ENCODE measurements at places on chromosomes 7 and 10.

DNA sequence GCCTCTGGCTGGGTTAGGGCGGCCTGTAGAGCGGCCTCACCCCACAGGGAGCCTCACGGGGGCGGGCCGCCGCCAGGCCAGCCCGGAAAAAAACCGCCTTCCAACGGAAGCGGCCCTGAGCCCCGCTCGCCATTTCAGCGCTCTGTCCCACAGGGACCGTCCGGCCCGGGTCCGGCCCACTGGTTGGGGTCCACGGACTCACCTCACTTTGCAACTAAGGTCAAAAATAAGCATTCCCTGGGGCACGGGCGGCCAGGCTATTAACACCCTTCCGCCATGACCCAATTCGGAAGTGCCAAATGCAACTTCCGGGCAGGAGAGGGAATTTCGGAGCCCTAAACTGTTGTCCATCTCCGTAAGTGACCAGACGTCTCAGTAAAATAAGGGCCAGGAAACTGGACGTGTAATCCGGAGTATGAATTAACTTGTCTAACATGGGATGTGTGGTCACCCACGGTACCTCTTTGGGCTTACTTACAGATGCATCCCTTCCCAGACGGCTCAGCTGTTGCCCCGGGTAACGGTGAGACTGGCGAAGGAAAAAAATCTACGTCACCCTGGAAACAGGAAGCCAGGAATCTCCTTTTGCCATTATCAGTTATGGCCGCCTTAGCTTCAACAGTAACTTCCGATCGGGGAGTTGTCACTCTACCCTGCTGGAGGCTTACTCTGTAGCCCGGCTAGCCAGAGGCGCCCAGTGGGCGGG is at the start of gene BBIP1:
Gene BBIP1, minus strand, starts transcription at position 538 of the 706 bp plus-strand sequence. CDS start 1,023 bp downstream, outside the sequence.
- peak; percentile 100 for DNase-seq

- no peak for DNase-seq
These were observed 246.9 kb upstream of the GLI3 start for GRCh38 chr7:42483886-42484285.

DNA sequence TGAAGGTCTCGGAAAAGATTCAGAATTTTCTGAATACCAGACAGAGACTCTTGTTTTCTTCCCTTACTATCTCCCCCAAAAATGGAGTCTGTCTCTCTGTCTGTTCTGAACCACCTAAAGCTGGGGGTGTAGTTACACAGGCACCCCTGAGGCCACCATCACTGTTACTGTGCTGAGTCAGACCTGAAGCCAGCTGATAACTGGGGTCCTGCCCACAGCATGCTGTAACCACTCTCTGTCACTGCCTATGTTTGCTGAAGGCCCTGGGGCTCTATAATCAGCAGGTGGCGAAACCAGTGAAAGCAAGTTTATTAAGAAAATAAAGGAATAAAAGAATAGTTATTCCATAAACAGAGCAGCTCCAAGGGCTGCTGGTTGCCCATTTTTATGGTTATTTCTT is 575.2 kb upstream of the POT1 start:
- no peak for DNase-seq

GRCh38 chr7:140623980-140624379 is 16.6 kb downstream of the DENND2A start:
- no peak for DNase-seq

DNA sequence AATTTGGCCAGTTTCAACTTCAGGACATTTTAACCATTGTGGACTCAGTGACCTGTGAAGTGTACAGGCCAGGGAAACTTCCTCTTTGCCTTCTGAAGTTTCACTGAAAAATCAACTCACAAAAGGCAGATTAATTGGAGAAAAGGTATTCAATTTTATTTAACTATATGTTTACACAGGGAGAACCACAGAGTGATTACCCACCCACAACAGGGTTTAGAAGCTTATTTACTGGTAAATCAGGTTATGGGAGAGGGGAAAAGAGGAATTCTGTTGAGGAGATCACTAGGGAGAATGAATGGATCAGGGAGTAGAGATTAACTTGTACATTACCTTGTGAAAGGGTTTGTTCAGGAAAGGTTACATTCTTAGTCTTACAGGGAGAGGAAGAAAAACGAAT is 1.7 kb upstream of the AKR1D1 start:
- DNase-seq = no peak

- DNase-seq = no peak
These were observed 69.8 kb upstream of the INSIG1 start for GRCh38 chr7:155227788-155228458.

DNA sequence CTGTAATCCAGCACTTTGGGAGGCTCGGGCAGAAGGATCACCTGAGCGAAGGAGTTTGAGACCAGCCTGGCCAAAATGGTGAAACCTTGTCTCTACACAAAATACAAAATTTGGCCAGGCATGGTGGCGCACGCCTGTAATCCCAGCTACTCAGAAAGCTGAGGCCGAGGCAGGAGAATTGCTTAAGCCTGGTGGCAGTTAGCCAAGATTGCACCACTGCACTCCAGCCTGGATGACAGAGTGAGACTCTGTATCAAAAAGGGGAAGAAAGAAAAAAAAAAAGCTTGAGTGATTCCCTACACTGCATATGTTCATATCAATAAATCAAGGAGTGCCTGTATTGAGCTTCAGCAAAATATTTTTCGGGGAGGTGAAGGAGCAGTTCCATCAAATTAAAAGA is 45.8 kb upstream of the SRRM3 start:
- DNase-seq = peak; percentile 92

GRCh38 chr10:118730756-118731456 is 23.9 kb downstream of the CACUL1 start:
- DNase-seq = no peak

DNA sequence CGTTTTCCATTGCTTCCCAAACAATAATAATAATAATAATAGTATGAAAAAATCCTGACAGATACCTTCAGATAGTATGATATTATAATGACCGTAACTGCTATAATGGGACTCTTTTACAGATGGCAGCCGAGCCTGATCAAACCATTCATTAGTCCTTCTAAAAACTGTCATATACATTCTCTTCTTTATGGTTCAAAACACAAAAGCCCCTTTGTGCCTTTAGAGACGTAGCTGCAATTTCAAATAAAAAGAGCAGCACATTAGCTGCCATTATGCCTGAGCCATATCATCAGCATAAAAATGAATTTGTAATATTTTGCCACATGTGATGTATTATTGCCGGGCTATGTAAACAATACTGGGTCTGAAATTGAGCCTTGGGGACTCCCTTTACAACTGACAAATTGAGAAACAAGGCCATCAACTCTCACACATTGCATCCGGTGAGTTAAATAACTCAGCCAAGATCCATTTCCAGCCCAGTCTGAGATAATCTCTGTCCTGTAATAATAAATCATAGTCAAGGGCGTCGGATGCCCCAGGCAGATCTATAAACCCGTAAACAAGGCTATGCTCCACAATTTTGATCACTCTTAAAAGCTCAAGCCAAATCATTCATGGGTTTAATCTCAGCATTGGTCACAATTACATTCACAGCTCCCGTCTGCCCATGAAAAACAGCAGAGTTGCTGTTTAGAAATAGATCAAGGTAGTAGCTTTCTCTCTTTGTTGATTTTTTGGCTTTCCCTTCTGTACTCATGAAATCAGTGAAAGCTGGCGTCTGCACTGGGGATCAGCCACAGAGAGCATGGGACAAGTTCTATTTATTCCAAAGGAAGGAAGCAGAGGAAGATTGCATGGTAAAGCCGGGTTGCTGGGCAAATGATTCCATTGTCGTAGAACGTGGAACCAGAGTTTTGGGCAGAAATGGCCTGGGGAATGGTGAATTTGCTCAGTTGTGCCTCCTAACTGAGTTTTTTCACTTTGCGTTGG is 150.1 kb upstream of the BMPER start:
- no peak for DNase-seq

DNA sequence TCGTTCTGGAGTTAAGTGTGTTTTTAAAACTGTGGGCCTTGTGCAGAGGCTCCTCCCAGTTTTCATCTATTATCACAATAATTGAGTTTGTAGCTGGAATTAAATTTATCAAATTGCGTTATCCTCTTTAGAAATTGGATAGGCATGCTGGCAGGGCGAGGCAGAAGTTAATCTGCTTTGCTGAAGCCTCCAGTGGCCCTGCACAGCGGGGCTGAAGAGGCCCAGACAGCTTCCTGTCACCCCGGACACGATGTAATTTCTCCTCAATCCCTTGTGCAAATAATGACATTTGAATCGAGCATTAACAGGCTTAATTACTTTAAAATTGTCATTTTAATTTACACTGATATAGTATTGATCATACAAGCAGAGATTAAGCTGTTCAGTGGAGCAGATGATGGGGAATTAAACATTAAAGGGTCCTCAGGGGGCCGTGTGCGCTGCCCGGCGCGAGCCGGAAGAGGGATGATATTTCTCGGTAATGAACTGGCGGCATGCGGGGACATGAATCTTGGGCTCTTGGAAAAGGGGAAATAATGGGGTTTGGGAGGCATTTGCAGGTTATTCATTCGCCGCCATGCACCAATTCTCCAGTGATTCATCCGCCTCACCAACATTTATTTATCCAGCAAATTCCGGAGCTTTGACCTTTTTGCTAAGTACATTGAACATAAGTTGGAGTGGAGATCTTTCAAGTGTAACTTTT is 118.5 kb downstream of the NKX6-2 start:
- no peak for DNase-seq

DNA sequence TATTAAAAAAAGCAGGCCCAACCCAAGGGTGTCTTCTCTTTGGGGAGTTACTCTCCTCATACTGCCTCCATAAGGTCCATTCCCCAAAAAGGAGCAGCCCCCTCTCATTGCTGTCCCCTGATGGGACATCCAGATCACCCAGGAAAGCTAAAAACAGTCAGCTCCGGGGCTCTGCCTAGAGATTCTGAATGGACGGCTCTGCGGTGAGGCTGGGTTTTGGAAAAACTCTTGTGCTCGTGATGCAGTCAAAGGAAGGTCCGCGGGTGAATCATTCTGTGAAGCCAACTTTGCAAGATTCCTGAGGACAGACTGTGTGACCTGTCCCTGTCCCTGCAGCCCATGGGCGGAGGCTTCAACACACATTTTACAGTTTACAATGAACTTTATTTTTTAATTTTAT is 351.5 kb downstream of the TYW1 start:
- DNase-seq = no peak

GRCh38 chr10:21637795-21638194 is 103.8 kb downstream of the MLLT10 start:
- DNase-seq = no peak

- no peak for DNase-seq
These were observed 41.2 kb downstream of the ANLN start for GRCh38 chr7:36430881-36431280.

GRCh38 chr10:97715259-97715874 is 1.8 kb downstream of the MARVELD1 start:
- no peak for DNase-seq

DNA sequence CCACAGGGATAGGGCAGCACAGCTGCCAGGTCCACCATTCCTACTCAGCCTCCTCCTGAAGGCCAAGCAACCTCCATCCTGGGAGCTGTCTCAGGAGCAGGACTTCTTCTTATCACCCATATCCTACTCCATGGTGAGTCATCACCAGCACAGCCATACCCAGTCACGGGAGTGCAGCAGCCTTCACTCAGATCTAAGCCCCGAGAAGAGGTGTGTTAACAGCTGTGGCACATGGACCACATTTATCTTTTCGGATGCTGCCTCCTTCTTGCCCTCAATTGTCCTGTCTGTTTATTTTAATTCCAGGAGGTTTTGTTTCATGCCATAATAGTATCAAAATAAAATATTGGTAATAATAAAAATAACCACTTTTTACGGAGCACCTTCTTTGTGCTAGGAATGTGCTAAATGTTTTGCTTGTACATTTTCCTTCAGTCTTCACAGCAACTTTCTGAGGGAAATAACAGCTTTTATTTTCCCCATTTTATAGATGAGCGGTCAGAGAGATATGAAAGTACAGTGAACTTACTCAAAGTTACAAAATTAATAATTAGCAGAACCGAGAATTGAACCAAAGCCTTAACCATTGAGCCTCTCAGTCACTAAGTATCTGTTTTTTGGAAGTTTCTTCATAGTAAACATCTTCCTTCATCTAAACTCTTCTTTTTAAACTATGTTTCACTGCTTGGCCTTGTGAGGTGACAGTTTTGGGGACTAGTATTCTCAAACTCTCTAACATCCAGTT is 2.5 kb upstream of the KEL start:
- DNase-seq = peak; percentile 7

DNA sequence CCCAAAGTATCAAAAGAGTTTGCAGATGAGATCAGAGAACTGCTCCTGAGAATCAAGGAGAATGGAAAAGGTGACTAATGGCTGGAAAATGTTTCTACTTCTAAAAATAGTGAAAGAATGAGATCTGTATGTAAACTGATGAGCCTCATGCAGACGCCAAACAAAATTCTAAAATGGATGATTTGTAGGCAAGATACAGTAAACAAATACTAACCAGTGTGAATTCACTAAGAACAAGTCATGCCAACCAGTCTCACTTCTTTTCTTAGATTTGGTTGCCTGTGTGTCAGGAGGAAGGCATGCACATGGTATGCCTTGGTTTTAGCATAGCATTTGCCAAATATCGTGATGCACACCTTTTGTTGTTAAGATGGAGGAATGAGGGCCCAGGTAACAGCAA is 94.9 kb upstream of the PIK3CG start:
- DNase-seq = no peak

DNA sequence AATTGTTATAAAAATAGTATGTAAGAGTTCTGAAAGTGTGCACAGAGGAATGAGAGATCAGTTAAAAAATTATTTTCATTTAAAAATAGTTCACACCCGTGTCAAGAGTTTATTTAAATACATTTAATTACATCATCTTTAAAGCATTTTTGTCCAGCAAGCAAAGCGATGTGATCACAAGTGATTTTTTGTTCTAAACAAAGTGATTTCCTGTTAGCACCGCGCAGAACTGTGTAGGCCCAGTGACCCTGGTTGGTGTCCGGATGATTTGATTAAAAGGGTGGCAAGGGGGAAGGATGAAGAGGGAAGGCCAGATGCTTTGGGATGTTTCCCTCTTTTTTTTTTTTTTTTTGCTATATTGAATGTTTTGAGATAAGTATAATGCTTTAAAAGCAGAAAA is 227.8 kb upstream of the PITRM1 start:
- DNase-seq = no peak

GRCh38 chr10:89055159-89055558 is 64.6 kb downstream of the FAS start:
- no peak for DNase-seq

- no peak for DNase-seq
These were observed 466.5 kb downstream of the GRID1 start for GRCh38 chr10:85900061-85900460.

- no peak for DNase-seq
These were observed 13.1 kb upstream of the CPA4 start for GRCh38 chr7:130279906-130280305.

DNA sequence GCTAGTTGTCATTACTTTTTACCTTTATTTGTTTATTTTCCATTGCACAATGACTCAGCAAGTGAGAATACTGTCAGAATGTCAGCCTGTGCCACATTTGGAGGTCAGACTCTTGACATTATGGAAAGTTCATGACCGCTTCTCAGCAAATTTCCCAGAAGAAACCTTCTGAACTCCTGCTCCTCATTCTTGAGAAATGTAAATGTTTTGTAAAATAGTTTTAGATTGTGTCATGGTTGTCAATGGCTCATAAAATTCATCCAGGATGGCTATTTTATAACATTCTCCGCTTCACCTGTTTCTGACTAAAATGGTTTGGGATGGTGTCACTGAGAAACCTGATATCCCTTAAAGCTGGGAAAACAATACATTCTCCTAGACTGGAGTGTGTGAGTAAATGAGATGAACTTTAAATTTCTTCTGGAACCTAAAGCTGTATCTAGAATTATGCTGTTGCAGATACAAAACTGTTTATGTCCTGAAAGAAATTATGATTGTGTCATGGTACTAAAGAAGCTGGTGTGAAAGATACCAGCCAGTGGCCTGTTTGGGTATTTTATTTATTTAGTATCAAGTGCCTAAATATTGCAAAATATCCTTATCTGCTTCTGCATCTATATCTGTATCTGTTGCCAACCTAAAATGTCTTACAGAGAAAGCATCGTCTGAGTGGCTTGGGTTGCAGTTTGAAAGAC is 671.7 kb downstream of the GATA3 start:
- no peak for DNase-seq

Measured in inflammatory macrophage (primary cell).